ENCODE measurements at places on chromosomes 5 and 9.

DNA sequence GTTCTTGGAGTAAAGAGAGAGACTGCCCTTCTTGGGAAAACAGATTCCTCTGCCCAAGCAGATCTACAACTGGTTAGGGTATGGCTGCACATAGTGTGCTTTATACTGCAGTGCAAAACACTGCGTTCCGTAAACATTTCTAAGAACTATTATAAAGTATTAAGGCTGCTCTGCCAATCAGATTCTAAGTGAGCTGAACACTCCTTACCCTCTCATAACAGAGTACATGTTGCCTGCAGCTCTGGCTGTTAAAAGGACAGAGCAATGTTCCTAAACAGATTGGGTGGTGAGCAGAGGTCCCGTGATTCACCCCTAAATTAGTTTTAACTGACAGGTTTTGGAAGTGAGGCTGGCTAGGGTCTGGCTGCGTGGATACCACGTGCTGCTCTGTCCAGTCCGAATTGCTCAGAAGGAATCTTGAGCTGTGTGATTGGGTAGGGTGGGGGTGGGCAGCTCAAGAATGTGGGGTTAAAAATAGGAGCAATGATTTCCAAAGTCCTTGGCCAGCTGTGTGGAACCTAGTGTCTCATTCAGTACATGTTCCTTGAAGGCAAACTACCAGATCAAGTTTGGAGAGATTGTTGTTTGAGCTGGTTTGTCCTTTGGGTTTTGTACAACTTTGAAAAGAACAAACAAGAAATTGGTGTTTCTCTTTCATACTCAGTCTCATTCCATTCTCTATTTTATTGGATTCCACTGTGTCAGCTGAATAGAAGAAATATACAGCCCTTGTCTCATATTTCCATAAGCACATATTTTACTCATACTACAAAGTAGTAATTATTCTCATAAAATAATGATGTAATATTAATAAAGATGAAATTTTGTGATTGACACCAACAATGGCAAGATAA is 497.6 kb upstream of the CD180 start:
- no peak for DNase-seq

- peak; percentile 77 for DNase-seq
These were observed 2.9 kb downstream of the DNAJB5 start for GRCh38 chr9:34992376-34992951.

DNA sequence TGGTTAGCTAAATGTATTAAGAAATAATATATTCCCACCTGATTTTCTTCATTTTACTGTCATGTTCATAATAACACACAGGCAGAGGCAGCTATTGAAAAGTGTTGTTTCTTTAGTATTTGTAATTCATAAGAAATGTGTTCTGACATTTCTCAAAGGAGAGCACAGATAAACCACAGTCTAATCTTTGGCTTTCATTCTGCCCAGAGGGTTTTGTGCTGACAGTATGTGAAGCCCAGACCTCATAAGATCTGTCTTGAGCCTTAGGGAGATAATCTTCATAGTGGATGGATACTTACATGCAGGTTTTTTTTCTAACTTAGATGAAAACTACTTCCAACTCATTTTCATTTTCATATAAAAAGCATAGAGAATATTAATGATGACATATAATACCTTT is 206.1 kb downstream of the CHSY3 start:
- DNase-seq, result no peak

- DNase-seq, result peak; percentile 71
These were observed 5.6 kb downstream of the EXD3 start for GRCh38 chr9:137417161-137418021.

GRCh38 chr9:82491604-82492003 is 503.0 kb downstream of the SPATA31D1 start:
- DNase-seq, result no peak

GRCh38 chr5:146007270-146007669 is 70.9 kb downstream of the SH3RF2 start:
- DNase-seq, result no peak

GRCh38 chr5:51465165-51465564 is 81.9 kb downstream of the ISL1 start:
- no peak for DNase-seq

DNA sequence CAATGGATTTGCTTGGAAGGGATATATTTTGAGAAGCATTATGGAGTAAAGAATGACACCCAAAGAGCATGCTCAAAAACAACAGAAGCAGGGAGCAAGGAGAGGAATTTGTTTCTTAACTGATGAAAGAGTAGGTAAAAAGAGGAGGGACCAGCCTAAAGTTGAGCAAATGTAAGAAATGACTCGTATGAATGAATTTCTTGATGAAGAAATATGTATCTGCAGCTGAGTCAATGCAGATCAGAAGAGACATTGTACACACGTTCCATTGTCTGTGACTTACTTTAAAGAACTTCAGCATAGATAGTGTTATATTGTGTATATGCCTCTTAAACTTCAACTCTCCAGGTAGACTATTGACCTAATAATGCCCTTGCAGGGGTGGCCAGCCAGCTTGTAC is 112.7 kb upstream of the NREP start:
- no peak for DNase-seq

DNA sequence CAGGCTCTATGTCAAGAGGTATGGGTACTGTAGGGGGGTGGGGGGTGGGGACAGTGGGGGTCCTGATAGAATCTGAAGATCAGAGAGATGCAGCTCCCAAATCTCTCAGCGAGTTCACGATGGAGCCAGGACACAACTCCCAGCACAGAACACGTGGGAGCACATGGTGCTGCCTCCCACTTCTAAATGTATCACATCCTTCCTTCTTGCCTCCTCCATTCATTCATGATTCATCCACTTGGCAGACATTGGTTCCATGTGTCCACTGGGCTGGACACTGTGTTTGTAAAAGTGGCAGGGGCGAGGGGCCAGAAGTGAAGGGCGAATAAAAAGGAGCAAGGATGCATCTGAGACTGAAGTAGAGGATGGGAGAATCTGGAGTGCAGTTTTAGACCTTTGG is 33.9 kb downstream of the SH3TC2 start:
- DNase-seq, result no peak

- peak; percentile 40 for DNase-seq
These were observed 29.1 kb upstream of the ABO start for GRCh38 chr9:133304158-133304470.

DNA sequence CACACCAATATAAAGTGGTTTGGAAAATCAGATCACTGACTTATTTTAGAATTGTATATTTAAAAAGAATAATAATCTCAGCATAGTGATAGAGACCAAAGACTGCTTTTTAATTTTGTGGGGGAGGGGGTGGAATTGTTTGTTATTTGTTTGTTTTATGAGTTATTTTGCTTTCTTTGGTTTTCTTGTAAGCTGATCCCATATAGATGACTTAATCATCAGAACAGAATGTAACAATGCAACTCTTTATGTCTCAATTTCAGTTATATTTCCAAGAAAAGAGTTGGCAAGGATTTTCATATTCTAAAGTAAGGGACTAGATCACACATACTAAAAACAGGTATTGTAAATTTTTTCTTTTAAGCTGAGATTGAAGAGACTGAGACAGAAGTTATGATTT is 984.9 kb downstream of the TLE4 start:
- no peak for DNase-seq

GRCh38 chr5:43036856-43037635 is 3.1 kb downstream of the ANXA2R start:
- DNase-seq, result no peak

DNA sequence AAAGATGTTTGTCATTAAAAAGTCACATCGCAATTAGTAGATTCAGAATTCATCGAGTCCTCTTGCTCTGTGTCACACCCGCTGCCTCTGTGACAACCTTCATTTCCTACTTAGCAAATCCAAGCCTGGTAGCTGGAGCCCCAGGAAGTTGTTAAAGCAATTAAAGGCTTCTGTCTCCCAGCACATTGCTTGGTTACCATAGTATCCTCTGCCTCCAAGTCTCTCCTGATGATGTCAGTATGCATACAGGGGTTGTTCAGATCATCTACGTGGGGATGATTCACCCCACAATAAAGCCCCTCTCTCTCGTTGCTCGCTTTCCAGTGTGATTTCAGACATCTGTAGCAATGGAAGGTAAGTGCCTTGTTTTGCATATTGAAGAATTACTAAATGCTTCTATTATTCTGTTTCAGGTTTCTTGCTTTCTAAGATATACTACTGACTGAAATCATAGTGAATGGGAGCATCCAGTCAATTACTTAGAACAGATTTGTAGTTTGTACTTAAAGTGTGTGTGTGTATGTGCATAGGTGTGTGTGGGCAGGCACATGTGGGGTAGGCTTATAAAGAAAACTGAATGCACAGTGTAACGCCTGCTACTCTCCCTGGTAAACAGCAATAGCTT is 52.9 kb downstream of the PAM start:
- no peak for DNase-seq

GRCh38 chr9:121607434-121608167 is 43.8 kb upstream of the DAB2IP start:
- no peak for DNase-seq

- DNase-seq, result no peak
These were observed 1383.0 kb upstream of the C9orf72 start for GRCh38 chr9:28956116-28956880.

GRCh38 chr9:35909687-35910612 is 660 bp downstream of the SPAAR start:
- DNase-seq, result no peak

DNA sequence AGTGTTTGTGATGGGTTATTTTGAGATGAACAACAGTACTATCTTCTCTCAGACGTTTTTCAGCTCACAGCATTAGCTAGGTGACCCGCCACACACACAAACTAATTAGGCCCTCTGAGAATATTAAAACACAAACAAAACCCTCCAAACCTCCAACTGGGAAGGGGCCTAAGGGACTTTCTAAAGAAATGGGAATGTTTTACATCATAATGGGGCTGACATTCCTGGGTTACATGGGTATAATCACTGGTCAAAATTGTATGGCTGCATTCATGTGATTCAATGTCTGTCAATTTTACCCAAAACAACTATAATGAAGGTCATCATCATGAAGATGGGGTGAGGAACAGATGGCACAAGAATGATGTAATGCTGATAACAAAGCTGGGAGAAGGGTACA is 59.6 kb downstream of the SPTLC1 start:
- no peak for DNase-seq

DNA sequence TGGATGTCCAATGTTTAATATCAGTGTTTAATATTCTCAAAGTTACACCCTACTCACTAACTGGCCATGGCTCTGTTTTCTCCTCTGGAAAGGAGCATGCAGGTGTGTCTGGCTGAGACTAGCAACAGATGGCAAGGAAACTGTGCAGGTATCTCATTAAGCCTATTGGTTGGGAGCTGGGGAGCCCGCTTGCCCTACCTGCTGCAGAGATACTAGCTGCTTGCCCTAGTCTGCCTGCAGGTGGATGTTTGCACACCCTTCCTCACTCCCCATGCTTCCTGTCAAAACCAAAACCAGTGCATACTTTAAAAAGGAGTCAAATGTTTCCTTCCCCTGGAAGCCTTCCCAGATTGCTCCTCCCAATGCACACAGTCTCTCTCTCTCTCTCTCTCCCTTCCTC is 228.3 kb upstream of the RASEF start:
- DNase-seq, result no peak

GRCh38 chr9:97640325-97640724 is 6.7 kb downstream of the NCBP1 start:
- no peak for DNase-seq

- DNase-seq, result no peak
These were observed 254.7 kb upstream of the SLC30A5 start for GRCh38 chr5:68839019-68839552.

Measured in activated CD8-positive, alpha-beta memory T cell treated with anti-CD3 and anti-CD28 coated beads for 24 hours (primary cell).